NCI-H510A (cell line): ENCODE measurements at places on chromosomes 3 and 15.

DNA sequence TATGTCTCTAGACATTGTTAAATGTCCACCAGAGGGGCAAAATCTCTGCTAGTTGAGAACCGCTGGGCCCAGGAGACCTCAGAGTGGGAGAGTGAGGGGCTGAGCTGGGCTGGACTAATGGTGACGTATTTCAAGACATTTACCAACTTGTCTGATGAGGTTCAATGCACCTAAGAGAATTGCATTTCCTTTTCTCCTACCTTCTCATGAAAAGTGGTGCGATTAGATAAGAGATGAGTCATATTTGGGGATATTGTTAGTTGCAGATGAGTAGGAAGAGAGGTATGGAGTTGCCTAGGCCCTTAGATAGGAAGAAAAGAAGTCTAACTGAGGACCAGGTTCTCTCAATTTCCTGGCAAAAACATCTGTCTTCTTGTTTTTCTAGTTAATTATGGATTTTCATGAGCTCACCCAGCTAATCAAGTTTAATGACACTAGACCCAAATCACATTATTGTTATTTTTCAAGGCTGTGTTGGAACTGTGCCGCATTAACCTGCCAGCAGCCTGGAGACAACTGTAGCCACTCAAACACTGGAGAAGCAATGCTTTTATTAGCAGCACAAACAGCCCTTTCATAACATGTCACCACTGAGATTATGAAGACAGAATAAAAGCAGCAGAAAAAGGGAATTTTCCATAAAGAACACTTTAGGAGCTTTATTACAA is 144.2 kb downstream of the PDCD6IP start:
- no peak for DNase-seq

- DNase-seq: no peak
Observed at GRCh38 chr3:59609657-59610348, 560.0 kb upstream of the CFAP20DC start.

DNA sequence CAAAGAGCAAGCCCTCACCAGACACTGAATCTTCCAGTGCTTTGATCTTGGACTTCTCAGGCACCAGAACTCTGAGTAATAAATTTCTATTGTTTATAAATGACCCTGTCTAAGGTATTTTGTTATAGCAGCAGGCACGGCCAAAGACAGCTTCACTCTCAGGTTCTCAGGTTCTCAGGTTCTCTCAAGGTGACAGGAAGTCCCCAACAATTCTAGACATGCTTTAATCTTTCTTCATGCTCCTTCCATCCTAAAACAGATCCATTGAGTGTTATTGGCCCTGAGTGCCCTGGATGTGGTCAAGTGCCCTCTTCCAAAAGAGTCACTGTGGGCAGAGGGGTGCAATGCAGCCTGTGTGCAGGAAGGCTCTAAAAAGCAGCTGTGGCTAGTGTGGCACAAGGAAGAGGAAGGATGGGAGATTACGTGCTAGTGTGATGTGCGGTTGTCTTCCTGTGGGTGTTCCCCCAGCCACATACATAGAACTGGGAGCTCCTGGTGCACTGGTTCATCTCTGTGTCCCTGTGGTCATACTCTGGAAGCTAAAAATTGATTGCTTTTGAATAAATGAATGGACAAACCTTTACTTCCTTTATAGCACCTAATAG is 11.0 kb upstream of the RAB7A start:
- DNase-seq: no peak

- DNase-seq: no peak
Observed at GRCh38 chr3:193732391-193732790, 139.4 kb downstream of the OPA1 start.

DNA sequence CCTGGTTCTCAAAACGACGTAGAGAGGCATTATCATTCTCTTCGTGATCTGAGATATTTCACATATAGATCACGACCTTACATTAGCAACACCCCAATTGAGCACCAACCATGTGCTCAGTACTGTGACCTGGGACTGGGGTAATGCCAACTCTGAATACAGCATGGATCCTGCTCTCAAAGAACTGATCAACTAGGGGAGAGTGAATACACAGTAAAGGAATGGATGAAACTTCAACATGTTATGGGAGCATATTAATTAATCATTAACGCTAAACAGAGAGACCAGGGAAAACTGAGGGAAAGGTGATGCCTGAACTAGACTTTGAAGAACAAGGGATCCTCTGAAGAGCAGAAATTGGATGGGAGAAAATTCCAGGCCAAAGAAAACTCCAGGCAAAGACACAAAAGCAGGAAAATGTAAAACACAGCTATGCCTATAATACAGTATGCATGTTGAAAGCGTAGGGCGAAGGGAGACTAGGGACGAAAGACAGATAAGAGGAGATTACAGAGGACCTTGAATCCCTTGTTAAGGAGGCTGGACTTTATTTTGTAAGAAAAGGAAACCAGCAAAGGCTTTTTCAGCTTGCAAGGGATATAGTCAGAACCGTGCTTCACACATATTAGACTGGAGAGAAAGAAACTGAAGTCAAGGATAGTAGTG is 105.7 kb downstream of the ANO10 start:
- DNase-seq: no peak

GRCh38 chr3:88963003-88963402 is 144.4 kb upstream of the EPHA3 start:
- DNase-seq: no peak

DNA sequence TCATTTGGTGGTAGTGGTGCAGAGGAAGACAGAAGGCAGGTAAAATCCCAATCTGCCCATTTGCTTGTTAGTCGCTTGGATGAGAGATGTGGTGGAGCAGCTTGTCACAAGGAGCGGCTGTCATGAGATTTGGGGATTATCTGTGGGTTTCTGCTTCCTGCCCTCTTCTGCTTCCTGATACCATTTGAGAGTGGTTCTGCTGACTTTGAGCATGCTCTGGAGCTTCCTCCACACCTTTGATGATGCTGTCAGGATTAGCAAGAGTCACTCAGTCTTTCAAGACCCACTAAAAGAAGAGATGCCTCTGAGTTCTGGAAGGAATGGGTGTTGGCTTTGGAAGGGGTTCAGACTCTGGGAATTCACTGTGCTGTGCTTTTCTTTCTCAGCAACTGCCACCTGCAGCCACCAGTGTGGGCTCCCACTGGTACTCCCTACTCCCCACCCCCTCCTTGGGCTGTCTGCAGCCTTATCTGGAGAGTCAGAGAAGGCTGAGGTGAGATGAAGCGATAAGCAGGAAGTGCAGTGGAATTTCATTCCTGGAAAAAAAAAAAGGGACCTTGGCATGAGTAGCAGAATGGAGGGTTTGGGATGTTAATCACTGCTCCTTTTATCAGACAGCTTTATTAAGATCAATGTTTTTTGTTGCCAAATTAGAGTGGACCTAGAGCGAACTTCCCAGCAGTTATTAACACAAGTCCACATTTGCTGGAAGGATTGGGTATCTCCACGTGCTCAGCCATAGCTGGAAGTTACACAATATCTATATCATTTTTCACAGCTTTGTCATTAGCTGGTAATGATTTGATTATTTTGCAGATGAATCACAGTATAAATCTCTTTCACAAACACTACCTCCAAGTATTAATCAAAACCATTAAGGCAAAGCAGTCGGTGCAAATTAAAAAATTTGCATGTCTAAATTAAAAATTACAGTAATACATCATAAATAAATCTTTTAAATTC is 233.0 kb upstream of the SATB1 start:
- DNase-seq: no peak

- DNase-seq: no peak
Observed at GRCh38 chr15:31280046-31280830, 46.4 kb upstream of the KLF13 start.

DNA sequence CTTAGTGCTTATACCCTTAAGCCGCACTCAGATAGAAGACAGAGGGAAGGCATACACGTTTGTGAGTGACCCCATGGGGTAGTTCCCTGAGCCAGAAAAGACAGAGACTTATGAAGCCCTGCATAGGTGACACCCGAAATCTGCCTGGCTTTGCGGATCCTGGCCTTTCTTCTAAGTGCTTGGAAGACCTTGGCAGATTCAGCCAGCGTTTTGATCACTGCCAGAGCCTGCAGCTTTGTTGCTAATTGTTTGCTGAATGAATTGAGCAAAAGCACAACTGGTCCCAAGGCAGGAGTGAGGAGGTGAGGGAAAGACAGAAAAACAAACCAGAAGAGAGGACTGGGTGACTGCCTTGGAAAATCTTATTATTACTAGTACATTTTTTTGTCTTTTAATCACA is 168.3 kb upstream of the ICE2 start:
- DNase-seq: no peak

DNA sequence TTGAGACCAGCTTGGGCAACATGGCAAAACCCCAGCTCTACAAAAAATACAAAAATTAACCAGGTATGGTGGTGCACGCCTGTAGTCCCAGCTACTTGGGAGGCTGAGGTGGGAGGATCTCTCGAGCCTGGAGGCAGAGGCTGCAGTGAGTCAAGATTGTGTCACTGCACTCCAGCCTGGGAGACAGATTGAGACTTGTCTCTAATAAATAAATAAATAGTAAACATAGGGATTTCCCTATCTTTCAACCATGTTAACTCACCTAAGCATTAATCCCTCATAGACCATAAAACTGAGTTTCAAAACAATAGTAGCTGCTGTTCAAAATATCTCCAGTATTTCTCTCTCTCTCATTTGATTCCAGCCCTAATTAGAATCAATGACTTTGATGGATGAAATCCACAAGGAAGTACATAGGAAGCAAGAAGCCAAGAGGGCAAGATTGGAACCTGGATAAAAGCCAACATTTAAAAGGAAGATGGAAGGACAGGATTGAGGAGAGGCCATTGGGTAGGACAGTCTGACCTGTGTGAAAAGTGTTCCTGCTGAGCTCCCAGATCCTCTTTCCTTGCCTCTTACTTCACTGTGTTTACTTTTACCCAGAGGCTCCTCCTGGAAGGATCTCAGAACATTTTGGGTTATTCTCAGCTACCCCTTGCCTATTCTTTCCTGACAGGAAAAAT is 12.4 kb upstream of the TTBK2 start:
- no peak for DNase-seq

DNA sequence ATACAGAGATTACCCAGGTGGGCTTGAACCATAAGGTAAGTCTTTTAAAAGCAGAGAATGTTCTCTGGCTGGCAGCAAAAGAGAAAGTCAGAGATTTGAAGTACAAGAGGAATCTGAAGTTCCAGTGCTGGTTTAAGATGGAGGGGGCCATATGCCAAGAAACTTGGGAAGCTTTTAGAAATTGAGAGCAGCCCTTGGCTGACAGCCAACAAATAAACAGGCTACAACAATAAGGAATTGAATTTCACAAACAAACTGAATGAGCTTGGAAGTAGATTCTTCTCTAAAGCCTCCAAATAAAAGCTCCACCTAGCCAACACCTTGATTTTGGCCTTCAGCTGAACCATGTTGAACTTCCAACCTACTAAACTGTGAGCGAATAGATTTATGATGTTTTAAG is 85.7 kb downstream of the TRIM42 start:
- no peak for DNase-seq

DNA sequence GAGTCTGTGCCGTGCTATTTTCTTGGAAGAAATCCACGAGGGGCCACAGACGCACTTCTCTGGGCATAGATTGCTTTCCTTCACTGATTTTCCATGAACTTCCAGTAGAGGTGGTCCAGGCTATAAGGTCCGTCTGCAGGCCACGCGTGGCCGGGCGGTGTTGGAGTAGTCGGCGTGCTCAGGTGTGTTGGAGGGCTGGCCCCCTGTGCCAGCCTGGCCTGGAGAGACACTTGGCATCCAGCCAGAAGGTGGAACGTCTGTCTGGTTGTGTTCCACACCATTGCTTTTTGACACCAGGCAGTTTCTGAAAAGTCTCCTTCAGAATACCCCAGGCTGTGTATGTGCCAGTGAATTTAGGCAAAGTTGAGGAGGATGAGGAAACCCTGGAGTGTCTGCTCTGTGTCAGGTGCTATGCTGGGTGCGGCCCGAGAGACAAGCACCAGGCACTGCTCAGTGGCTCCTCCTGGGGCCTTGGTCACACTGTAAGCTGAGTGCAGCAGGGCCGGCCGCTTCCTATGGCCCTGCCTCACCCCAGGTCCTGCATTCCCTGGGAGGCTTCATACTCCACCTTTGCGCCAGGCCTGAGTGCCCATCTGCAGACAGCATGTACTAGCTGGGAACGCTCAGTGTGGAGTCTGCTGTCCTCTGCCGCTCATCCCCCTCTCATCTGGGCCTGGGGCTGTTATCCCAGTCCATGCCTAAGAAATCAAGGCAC is 52.1 kb upstream of the TAMM41 start:
- no peak for DNase-seq

- DNase-seq: peak; percentile 4
Observed at GRCh38 chr15:58771621-58772250, 634 bp downstream of the MINDY2 start.

DNA sequence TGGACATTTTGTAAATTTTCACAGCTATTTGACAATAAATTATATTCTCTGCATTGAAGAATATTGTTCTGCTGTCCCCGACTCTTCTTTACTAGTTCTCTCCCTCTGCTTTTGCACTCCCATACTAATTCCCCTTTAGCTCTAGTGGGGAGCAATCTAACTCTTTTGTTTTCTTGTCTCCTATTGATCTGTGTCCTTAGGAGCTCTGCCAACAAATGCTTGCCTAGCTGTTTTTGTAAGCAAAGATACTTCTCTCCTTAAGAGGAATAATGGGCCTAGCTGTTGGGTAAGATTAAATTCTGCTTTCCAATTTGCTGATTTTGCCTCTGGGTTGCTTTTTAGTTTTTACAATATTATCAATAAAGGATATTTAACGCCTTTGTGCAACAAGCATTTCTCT is 17.7 kb downstream of the ADAMTSL3 start:
- DNase-seq: no peak

- no peak for DNase-seq
Observed at GRCh38 chr3:161107311-161107710, 2.2 kb upstream of the B3GALNT1 start.

DNA sequence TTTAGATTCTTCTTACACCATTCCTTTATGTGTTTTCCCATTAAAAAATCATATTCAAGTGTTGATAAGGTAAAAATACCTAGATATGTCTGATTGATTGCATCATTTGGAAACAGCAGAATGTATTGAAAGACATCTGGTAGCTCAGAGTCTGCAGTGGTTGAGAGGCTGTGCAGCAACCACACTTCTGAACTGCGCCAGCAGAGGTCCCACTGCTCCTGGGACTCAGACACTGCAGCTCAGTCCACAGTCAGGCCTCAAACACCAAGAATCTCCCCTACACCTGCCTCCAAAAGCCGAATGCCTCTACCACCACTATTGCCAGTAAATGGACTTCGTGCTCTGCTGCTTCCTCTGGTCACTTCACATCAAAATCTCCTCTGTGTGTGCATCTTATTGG is 176.9 kb upstream of the LMCD1 start:
- DNase-seq: no peak

DNA sequence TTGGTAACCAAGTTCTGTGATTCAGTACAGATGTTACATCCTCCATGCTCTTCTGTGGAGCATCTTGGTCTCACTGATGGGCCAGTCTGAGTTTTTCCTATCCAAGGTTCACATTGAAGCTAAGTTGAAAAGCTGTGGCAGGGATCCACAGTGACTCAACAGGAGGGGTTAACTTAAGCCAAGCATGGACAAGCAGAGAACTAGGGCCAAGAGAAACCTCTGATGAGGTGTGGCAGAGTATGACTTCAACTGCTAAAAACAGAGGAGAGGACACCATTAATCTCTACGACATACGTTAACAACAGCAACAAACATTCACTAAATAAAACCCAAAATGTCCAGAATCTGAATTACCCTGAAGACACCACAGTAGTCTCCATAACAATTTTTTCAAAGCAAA is 268.1 kb upstream of the UBE2E2 start:
- DNase-seq: no peak

- DNase-seq: no peak
Observed at GRCh38 chr3:185605566-185605965, 19.5 kb downstream of the SENP2 start.

- DNase-seq: no peak
Observed at GRCh38 chr3:150385296-150386242, 22.5 kb upstream of the TSC22D2 start.

GRCh38 chr3:122921791-122922651 is 105.5 kb downstream of the SEMA5B start:
- DNase-seq: no peak
